Activated T-helper 1 cell treated with anti-CD3 and anti-CD28 coated beads, Interleukin-2, amount 50 U/mL, for 16 hours (primary cell): ENCODE measurements at places on chromosomes 7 and 10.

DNA sequence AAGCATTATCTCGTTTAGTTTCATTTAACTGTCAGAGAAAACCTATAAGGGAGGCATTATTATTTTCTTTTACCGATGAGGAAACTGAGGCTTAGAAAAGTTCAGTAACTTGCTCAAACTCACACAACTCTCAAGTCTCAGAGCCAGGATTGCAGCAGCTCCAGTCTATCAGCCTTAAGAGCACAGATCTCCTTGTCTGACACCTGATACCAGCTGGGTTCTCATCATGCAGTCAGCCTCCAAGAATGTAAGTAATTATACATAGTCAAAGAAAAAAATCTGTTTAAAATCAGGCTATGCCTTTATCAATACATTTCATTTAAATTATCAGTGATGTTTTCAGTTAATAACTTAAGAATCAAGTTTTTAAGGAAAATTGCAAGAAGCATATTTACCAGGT lies 236.6 kb upstream of the TCF7L2 start:
- DNase-seq: no peak

- DNase-seq: no peak
Measured at GRCh38 chr7:82624965-82625364, 181.4 kb upstream of the CACNA2D1 start.

DNA sequence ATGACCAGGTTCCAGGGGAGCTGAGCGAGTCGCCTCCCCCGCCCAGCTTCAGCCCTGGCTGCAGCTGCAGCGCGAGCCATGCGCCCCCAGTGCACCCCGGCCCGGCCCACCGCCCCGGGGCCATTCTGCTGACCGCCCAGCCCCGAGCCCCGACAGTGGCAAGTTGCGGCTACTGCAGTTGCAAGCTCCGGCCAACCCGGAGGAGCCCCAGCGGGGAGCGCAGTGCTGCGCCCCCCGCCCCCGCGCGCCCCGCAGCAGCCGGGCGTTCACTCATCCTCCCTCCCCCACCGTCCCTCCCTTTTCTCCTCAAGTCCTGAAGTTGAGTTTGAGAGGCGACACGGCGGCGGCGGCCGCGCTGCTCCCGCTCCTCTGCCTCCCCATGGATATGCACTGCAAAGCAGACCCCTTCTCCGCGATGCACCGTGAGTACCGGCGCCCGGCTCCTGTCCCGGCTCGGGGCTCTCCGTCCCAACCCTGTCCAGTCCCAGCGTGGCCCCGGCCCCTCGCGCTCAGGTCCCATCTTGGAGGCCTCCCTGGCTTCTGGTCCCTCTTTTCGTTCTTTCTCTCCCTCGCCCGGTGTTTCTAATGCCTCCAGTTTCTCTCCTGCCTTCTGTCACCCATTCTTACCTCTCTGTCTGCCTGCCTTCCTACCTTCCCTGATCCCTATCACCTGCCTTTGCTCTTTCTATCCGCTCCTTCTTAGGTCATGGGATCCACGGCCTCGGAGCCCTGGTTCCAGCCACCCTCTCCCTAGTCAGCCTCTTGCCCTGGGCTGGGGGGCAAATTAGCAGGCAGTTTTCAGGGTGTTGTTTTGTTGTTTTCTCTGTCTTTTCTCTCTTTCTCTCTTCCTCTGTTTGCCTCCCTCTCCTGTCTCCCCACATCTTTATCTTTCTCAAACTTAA lies 751 bp downstream of the PAX2 start:
- DNase-seq: no peak

DNA sequence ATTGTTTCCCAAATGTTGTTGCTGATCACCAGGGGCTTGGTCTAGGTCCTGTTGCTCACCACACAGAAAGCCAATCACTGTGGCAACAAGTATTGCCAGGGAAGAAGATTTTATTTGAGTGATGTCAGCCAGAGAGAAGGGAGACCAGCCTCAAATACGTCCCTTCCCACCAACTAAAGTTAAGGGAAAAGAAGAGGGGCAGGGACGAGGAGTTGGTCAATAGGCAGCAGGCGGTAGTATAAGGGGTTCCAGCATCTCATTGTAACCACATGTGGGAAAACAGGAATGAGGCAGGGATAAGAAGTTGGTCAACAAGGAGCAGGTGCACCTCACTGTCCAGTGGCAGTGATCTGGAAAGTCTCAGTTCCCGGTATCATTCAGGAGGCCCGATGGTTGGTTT lies 138.9 kb upstream of the KCNMA1 start:
- no peak for DNase-seq

DNA sequence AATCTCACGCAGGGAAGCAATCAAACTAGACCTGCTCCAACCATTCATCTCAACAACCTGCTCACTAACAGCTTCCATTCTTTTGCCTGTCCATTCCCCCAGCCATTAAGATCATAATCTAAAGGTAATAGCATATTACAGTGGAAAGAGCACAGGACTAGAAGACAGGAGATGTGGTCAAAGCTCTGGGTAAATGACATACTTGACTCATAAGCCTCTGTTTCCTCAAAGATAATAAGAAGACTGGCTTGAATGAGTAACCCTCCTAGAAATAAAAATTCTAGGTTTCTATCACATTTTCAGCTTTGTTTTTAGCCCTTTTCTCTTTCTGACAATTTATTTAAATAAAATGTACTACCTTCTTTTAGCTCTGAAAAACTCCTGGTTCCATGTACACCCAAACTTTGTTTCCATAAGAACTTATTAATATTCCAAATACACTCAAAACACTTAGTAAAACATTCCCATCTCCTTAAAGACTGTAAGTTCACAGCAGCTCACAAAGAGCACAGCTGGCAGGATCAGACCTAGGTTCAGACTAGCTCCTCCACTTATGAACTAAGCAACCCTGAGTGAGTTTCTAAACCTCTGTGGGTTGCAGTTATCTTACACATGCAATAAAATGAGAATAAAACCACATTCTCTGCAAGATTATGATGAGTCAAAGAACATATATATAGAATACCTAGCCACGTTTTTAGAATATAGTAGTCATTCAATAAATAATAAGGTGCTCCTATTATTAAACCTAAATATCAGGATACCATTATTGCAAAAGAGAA lies 11.6 kb downstream of the FAM204A start:
- DNase-seq: no peak

DNA sequence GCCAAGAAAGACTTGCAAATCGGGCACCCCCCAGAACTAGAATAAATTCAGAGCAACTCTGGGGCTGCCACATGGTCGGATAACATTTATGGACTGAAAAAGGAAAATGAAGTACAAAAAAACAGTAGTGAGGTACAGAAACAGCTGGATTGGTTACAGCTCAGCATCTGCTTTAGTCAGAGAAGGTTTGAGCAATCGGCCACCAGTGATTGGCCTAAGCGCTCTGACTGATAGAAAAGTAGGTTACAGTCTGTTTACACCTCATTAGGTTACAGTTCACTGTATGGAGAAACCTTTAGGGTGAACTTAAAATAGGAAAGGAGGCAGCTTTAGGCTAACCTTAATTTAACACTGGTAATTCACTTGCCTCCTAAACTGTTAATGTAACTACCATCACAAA lies 102.0 kb upstream of the DKK1 start:
- DNase-seq: no peak

GRCh38 chr10:93390306-93391090 lies 91.6 kb downstream of the MYOF start:
- no peak for DNase-seq

GRCh38 chr7:104252409-104253134 lies 44.8 kb upstream of the ORC5 start:
- no peak for DNase-seq

DNA sequence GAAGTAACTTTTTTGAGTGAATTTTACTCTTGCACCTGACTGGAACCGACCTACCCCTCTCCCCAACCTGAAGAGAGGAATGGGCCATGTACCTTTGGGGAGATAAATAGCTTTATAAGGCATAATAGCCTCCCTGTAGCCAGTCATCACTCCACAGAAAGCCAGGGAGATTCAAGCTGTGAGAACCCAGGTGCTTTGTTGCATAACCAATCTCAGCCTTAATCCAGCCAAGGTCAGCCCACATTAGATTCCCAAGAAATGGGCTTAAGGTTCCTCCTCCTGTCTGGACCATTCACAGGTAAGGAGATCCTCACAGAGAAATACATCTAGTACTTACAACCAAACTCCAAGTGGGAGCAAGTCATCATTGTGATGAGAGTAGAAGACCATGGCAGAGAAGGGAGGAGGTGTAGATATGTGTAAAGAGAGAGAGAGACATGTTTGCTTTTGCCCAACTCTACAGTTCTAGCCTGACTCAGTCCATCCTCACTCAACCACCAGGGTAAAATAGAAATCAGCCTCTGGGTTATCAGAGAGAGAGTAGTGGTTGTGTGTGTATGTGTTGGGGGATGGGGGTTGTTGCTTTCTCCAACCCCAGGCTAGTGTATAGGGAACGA lies 23.6 kb downstream of the SKIDA1 start:
- DNase-seq: no peak

- no peak for DNase-seq
Measured at GRCh38 chr10:43998021-43998809, 349.5 kb upstream of the ZNF32 start.

DNA sequence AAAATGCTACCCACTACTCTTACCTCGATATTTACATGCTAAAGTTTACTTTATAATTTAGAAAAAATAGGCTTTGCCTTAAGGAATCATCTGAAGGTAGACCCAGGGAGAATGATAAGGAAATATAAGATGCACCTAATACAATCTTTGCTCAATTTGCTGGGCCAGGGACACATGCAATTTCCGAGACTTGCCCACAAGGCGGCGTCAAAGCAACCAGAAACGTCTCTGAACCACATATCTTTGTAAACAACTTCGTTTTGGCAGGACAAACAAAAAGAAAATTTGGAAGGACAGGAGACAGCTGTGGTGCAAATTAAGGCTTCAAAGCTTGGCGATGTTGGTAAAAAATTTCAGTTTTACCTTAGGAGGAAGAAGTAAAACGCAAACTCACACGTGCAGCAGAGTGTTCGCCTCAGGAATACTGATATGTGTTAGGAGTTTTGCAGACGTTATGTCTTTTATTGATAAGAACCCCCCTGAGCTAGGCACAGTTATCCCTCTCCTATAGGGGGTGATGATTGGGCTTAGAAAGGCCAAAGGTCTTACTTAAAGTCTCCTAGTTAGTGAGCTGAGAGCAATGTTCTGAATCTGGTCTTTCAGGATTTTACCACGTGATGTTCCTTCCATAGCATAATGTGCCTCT lies 134.3 kb downstream of the PRKCQ start:
- peak; percentile 45 for DNase-seq

GRCh38 chr7:135562720-135563119 lies 5.0 kb downstream of the NUP205 start:
- DNase-seq: no peak

GRCh38 chr7:13290975-13291374 lies 603.5 kb downstream of the ARL4A start:
- no peak for DNase-seq

DNA sequence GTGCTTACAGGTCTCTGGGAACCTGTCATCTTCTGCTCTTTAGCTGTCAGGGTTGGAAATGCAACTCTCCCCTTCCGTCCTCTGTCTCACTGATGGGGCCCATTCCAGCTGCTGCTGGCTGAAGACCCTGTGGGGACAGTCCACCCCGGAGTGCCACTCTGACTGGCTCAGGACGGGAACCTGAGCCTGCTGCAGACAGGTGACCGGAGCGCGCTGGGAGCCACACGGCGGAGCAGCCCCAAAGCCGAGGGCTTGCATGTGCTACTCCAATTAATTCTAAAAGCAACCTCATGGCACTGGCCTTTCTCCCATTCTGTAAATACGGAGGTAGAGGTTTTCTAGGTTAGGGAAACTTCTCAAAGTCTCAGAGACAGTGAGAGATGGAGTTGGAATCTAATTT lies 223.5 kb upstream of the PITRM1 start:
- DNase-seq: no peak

GRCh38 chr7:106618480-106618879 lies 42.5 kb downstream of the CCDC71L start:
- DNase-seq: no peak

GRCh38 chr10:52755297-52756062 lies 17.1 kb downstream of the MBL2 start:
- DNase-seq: no peak

DNA sequence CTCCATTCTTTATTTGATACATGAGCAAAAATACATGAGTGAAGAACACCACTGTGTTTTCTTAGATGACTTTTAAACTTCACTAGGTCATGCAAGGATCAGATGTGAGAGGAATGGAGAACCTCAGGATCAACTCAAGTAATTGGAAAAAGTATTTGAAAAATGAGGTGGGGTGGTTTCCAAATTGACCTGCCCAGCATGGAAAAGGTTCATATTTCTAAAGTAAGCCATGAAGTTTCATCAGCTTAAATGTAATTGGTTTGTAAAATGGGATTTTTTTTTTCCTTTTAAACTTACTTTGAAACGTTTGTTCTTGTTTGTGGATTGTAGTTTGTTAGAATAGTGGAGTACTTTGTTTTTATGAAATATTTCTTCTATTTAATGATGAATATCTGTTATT lies 134.8 kb downstream of the MLLT10 start:
- no peak for DNase-seq

GRCh38 chr10:123284022-123284421 lies 129.8 kb downstream of the BUB3 start:
- DNase-seq: no peak

DNA sequence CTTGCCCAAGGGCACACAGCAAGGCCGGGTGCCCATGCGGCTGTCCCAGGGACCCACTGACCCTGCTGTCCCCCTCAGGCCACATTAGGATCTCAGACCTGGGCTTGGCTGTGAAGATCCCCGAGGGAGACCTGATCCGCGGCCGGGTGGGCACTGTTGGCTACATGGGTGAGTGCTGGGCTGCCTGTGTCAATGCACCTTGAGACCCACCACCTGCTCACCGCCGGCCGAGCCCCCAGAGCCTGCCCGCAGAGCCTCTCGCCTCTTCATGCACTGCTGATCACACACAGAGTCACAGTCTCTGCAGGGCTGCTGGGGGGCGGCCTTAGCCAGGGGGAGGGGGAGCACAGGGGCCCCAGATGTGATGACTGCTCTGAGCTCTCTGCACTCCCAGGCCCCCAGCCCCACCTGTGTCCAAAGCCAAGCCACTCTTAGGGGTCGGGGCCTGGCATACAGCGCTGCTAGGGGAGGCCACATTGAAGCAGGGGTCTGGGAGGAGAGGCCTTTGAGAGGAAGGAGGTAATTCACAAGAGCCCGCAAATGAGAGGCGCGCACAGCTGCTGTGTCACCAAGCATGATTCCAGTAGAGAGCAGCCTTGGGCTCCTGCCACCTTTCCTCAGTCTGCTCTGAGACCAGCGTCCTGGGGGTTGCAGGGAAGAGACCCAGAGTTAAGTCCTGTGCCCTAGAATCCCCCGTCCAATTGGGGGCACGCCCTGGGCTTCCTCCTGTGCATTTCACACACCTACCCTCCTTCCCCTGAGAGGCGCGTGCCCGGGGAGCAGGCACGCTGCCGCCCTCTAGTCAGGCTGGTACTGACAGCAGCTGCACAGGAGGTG lies 100.4 kb downstream of the RGS10 start:
- DNase-seq: no peak
